Ovary (tissue), 10 donors: ENCODE measurements at places on chromosomes 3 and 15. TPM values are rescaled to one million over a fixed set of nuclear protein-coding genes. Genes with fewer than 3 reads are reported as not detected.

DNA sequence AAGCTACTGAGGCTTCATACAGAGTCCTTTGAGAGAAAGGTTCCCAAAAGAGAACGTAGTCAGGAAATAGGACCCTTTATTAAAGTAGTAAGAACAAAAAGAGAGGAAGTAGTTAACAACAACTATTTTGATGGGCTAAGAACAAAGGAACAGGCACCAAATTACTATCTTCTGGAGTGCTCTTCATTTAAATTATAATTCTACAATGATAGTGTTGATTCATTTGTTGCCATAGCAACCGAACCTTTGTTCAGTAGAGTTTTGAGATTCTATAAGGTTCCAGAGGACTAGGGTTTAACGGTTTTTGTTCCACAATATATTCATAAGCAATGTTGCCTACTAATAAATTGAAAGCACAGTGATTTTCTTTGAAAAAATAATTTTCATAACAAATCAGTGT lies 78.8 kb downstream of the CMSS1 start:
- no peak overlapping the region for H3K4me3 ChIP-seq
- H3K27me3 ChIP-seq: no peaks in the 10 kb centered on the region
- H3K4me1 ChIP-seq: peaks cover 2% of the 10 kb centered on the region

DNA sequence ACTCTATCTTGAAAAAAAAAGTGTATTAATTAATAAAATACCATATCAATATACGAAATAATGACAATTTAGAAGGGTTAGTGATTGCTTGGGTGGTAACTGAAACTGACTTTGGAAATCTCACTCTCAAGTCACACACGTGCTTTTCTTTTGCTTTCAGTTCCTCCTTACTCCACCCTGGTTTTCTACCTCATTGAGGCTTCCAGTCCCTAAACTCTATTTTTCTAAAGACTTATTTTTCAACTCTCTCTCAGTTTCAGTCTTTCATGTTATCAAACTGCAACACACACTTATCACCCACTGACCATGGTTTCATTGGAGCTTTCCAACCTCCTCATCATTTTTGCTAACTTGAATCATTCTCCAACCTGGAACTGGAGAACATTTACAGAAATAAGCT lies 23.5 kb downstream of the IL12A start:
- no peaks in the 10 kb centered on the region for H3K4me1 ChIP-seq
- no peak overlapping the region for H3K4me3 ChIP-seq
- DNase-seq: no peak
- no peaks in the 10 kb centered on the region for H3K36me3 ChIP-seq

The GOLGA6L7 gene
- total RNA-seq: not detected

- H3K4me3 ChIP-seq: no peak overlapping the region
- no peak overlapping the region for H3K27ac ChIP-seq
- no peaks in the 10 kb centered on the region for H3K36me3 ChIP-seq
Measured at GRCh38 chr3:111808439-111808838, 50.6 kb upstream of the PHLDB2 start.

DNA sequence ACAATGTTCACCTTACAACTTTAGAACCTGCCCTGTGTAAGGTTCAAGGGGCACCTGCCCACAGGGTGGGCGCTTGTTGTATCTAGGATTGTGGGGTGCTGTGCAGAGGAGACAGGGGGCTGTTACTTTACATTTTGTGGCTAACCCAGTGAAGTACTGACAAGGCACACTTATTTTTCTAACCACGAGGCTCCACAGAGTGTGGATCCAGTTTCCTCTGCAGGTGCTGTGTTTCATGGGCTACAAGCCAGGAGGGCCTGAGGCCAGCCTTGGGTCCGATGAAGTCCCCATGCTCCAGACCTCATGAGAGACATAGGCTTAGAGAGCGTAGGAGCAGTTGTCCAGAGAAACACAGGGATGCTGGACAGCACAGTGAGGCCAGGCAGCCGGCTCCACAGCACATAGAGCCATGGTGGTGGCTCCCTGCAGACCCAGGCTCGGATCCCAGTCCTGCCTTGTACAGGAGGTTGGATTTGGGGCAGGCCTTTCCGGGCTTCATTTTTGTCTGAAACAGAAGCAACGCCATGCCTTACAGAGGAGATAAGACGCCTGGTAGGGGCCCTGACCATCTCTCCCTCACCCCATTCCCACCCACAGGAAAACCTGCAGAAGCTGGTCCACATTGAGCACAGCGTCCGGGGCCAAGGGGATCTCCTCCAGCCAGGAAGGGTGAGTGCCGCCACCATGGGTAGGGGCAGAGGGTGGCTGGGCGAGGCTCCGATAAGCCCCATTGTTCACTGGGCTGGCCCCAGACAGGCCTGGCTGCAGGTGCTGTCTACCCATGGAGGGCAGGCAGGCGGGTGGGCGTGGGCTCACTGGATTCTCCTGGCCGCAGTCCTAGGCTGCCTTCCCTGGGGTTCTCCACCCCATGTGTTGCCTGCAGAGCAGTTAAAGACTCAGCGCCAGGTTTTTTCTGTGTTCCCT lies 40.1 kb upstream of the NR2C2 start:
- H3K36me3 ChIP-seq: no peaks in the 10 kb centered on the region
- DNase-seq: no peak
- H3K27ac ChIP-seq: no peak overlapping the region
- H3K27me3 ChIP-seq: no peaks in the 10 kb centered on the region
- peaks cover 2% of the 10 kb centered on the region for H3K4me1 ChIP-seq

The HLTF gene
- 25.0 TPM for total RNA-seq

The SEMA3G gene
- total RNA-seq: 12.3 TPM

GRCh38 chr3:189260556-189261493 lies 89.1 kb downstream of the TPRG1 start:
- H3K4me3 ChIP-seq: no peak overlapping the region
- no peaks in the 10 kb centered on the region for H3K36me3 ChIP-seq
- no peak for DNase-seq
- H3K27me3 ChIP-seq: no peaks in the 10 kb centered on the region
- peaks cover 4% of the 10 kb centered on the region for H3K4me1 ChIP-seq

The THSD4 gene
- 13.5 TPM for total RNA-seq

DNA sequence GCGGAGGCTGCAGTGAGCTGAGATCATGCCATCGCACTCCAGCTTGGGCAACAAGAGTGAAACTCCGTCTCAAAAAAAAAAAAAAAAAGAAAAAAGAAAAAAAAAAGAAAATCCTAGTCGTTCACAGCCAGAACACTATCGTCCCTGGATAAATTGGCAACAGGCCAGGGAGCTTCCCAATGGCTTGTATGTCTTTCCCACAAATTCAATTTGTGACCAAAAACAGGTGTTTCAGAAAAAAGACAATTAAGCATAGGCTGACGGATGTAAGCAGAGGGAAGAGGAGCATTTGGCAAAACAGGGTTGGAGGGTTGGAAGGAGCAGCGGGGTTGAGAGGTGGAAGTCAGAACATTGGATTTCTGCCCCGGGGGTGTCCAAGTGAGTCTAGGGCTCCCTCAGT lies 8.5 kb downstream of the EPB42 start:
- no peaks in the 10 kb centered on the region for H3K4me1 ChIP-seq
- no peaks in the 10 kb centered on the region for H3K27me3 ChIP-seq
- DNase-seq: no peak
- H3K36me3 ChIP-seq: no peaks in the 10 kb centered on the region

GRCh38 chr3:181955566-181955965 lies 243.8 kb downstream of the SOX2 start:
- no peaks in the 10 kb centered on the region for H3K36me3 ChIP-seq
- no peak overlapping the region for H3K4me3 ChIP-seq
- no peak for DNase-seq
- H3K27me3 ChIP-seq: no peaks in the 10 kb centered on the region

GRCh38 chr15:92228830-92229229 lies 164.9 kb upstream of the ST8SIA2 start:
- no peak overlapping the region for H3K4me3 ChIP-seq
- no peak overlapping the region for H3K27ac ChIP-seq
- no peaks in the 10 kb centered on the region for H3K27me3 ChIP-seq
- no peaks in the 10 kb centered on the region for H3K4me1 ChIP-seq
- DNase-seq: no peak

GRCh38 chr3:53754325-53754724 lies 91.9 kb downstream of the CHDH start:
- H3K4me1 ChIP-seq: no peaks in the 10 kb centered on the region
- no peak for DNase-seq
- no peak overlapping the region for H3K27ac ChIP-seq
- H3K27me3 ChIP-seq: no peaks in the 10 kb centered on the region
- no peaks in the 10 kb centered on the region for H3K36me3 ChIP-seq
- no peak overlapping the region for H3K4me3 ChIP-seq

The LYZL4 gene
- not detected for total RNA-seq

- H3K4me3 ChIP-seq: no peak overlapping the region
- no peak overlapping the region for H3K27ac ChIP-seq
- DNase-seq: no peak
- no peaks in the 10 kb centered on the region for H3K36me3 ChIP-seq
- H3K27me3 ChIP-seq: no peaks in the 10 kb centered on the region
Measured at GRCh38 chr3:72015463-72015862, 230.5 kb upstream of the PROK2 start.

The VWA5B2 gene
- total RNA-seq: 0.42 TPM

DNA sequence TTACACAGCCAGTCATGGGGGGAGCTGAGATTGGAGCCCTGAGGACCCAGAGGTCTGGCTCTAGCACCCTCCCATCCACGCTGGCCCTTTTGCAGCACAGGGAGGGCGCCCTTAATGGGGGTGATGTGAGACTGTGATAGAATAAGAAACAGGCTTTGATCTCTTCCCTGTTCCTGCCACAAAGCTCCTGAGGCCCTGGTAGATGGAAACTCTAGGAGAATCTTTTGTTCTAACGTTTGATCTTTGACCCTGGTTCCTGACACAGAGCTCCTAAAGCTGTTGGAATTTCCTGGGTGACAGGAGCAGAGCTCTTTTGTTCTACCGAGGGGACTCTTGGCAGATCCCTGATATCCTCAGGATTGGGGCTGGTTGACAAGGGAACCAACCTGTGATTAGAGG lies 1.2 kb upstream of the UROC1 start:
- no peaks in the 10 kb centered on the region for H3K4me1 ChIP-seq
- H3K36me3 ChIP-seq: no peaks in the 10 kb centered on the region
- H3K4me3 ChIP-seq: no peak overlapping the region
- no peak for DNase-seq

The SLC6A11 gene
- not detected for total RNA-seq

GRCh38 chr3:125132815-125133214 lies 77.0 kb upstream of the HEG1 start:
- no peak overlapping the region for H3K4me3 ChIP-seq
- H3K4me1 ChIP-seq: no peaks in the 10 kb centered on the region

DNA sequence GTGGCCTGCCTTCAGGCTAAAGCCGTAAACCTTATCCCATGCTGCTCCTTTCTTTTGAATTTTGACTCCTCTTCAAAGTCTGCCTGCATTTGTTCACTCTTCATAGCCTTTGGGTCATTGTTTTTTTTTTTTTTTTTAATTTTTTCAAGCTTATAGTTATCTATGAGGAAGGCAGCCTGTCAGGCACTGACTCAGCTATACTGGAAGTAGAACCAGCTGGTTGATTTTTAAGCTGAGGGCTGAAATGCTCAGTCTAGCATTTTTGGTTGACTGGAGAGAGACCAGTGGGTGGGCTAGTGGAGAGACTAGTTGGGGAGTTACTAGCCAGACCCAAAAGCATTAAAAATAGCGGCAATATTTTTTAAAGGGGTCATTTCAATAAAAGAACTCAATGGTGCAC lies 44.1 kb downstream of the C3orf20 start:
- H3K4me3 ChIP-seq: no peak overlapping the region
- no peak for DNase-seq
- no peaks in the 10 kb centered on the region for H3K27me3 ChIP-seq
- no peaks in the 10 kb centered on the region for H3K4me1 ChIP-seq
- H3K36me3 ChIP-seq: no peaks in the 10 kb centered on the region
- no peak overlapping the region for H3K27ac ChIP-seq

- no peak within 1 kb of the TSS for H3K27ac ChIP-seq
Measured at GRCh38 chr15:48963524-48964113, at the start of gene SHC4. SHC4 (minus strand) TSS chr15:48963919; CDS start chr15:48963015, 904 bp downstream.

GRCh38 chr3:21879184-21879886 lies 128.3 kb upstream of the ZNF385D start:
- no peaks in the 10 kb centered on the region for H3K36me3 ChIP-seq
- H3K27me3 ChIP-seq: no peaks in the 10 kb centered on the region
- no peak overlapping the region for H3K27ac ChIP-seq
- H3K4me1 ChIP-seq: no peaks in the 10 kb centered on the region

- no peaks in the 10 kb centered on the region for H3K36me3 ChIP-seq
- peak overlapping the region; percentile 81 for H3K4me3 ChIP-seq
- H3K27ac ChIP-seq: peak overlapping the region; percentile 83
- peaks cover 3% of the 10 kb centered on the region for H3K4me1 ChIP-seq
Measured at GRCh38 chr15:37096558-37097143, 3.7 kb downstream of the MEIS2 start.

- no peaks in the 10 kb centered on the region for H3K36me3 ChIP-seq
- H3K4me3 ChIP-seq: no peak overlapping the region
- no peaks in the 10 kb centered on the region for H3K27me3 ChIP-seq
- DNase-seq: no peak
Measured at GRCh38 chr3:6089780-6090179, 771.1 kb upstream of the GRM7 start.

DNA sequence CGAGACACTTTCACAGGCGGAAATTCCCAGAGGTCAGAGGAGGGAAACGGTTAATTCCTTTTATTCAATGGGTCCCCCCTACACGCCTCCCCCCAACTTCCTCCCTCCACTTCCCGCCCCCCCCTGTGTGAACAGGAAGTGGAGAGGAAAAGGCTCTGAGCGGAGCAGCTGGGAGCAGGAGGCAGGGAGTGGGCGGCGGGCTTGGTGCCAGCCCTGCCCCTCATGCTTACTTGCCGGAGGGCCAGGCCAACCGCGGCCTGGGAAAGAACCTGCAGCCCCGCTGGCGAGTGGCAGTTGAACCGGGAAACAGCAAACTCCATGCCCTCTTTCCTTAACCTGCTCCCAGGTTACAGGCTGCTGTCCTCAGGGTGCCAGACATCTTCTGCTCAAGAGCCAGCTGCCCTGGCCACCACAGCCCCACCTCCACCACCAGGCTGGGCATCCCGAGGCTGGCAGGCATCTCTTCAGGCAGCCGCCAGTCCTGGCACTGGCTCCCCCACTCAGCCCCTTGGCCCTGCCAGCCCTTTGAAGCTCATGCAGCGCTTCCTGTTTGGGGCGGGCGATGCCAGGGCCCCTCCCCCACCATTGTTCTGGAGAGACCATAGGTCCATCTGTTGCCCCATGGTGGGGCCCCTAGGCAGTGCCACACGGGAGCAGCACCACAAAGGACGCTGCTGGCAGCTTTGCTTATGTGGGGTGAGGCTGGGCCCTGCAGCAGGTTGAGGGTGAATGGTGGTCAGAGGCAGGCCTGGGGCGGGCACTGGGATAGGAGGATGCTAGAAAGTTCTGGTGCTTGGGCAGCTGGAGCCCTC lies 12.9 kb downstream of the VPS18 start:
- H3K27me3 ChIP-seq: no peaks in the 10 kb centered on the region
- H3K27ac ChIP-seq: peak overlapping the region; percentile 46
- H3K4me1 ChIP-seq: peaks cover 3% of the 10 kb centered on the region
